ENCODE measurements at places on chromosomes 1 and 21.

DNA sequence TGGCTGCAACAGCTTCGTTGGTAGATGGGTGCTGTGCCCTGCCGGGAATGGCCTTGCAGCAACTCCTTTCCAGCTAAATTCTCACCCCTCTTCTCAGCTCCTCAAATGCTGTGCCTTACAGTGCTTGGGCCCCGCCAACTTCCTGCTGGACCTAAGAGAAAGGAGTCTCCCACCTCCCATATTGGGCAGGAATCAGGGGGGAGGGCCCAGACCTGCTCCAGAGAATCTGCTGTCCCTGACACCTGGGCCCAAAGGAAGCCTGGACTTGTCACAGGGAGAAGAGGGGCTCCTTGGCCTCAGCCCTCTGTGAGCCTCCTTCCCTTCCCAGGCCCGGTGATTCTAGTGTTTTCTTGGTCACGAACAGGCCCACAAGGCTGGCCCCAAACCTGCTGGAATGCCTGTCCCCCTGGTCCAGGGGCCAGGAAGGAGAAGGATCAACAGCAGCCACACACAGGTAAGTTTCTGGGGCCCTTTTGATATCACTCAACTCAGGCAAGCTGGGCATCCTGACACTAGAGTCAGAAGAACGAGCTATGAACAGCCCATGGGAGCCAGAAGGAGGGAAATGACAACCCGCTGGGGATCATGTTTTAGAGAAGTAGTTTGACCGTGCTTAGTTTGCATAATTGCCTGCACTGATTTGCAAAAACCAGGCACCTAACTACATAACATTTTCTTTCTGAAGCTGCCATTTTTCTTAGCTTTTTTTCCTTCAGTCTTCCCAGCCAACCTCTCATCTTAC lies 86.2 kb downstream of the CD247 start:
- no peak for DNase-seq

GRCh38 chr21:14469641-14470040 lies 76.5 kb downstream of the SAMSN1 start:
- DNase-seq, result no peak

DNA sequence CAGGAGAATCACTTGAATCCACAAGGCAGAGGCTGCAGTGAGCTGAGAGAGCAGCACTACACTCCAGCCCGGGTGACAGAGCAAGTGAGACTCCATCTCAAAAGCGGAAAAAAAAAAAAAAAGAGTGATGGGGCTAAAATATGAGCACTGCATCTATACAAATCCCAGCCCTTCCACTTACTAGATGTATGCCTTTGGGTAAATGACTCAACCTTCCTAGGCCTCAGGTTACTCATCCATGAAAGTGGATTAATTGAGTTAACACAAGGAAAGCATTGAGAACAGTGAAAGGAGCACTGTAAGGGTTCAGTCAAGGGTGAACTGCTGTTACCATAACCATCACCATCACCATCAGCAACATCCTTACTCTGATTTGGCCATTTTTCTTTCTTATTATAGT lies 226.4 kb upstream of the C8B start:
- no peak for DNase-seq

GRCh38 chr1:184322253-184322652 lies 64.6 kb upstream of the C1orf21 start:
- DNase-seq, result no peak

DNA sequence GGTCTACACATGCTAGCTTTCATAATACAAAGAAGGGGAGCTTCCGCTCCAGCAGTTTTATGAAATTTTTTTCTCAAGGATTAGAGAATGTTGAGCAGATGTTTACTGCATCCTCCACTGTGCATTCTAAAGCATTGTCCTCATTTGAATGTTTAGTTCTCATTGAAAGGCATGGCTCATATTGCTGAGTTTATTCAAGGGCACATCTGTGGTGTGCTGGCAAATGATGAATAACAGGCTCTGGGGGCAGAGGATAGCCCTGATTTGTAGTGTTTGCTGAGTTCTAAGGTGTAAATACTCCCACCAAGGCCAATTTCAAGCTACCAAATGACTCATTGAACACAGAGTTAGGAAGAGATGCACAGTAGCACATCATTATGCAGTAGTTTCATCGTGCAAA lies 303.2 kb upstream of the FAM78B start:
- DNase-seq, result no peak

DNA sequence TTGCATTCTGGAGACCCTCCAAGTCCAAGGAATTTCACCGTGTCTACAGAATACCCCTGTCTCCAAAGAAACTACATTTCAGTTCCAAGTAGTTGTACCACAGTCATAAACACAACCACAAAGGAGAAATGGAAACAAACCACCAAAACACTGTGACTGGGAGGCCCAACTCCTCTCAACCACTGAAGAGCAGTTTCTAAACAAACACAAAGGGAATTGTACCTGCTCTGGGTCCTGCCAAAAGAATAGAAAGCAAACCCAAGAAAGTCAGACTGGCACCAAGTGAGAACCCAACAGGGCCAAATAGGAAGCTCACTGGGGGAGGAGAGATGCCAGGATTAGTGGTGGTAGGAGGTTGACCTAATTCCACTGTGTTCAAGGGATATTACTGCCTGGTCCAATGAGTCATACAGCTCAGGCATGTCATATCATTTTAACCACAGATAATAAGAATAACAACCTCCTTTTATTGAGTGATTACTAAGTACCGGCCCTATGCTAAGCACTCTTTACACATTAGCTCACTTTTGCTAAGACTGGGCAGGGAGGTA lies 123.9 kb upstream of the PPP2R5A start:
- DNase-seq, result peak; percentile 37

DNA sequence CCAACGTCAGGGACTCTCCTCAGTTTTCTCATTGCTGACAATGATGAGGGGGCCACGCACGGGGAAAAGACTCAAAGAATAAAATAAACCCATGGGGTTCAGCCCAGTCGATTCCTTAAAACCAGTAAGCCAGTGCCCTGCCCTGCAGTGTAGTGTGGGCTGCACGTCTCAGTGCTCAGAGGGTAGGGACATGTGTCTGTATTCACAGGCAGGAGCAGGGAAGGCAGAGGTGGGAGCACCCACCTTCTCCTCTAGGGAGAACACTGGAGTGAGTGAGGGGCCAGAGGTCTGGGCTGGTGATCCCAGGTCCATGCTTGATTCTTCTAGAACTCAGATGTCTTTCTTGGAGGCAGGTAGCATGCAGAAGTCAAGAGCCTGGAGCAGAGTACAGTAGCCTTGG lies 303.6 kb downstream of the MATN1 start:
- DNase-seq, result no peak

DNA sequence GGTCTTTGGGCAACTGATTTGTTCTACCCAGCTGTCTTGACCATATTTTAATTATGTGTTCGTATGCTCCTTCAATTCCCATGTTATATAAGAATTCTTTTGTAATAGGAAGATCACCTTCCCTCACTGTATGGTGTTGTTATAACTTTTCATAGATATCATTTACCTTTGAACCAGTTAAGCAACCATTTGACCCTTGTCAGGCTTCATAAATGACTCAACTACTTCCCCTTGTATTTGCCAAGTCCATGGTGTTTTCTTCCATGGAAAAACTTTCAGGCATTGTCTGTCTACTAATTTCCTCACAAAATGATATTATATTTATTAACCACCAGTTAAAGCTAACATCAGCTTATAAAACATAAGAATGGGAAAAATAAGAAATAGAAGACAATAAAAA lies 5.1 kb downstream of the BPNT1 start:
- DNase-seq, result no peak

DNA sequence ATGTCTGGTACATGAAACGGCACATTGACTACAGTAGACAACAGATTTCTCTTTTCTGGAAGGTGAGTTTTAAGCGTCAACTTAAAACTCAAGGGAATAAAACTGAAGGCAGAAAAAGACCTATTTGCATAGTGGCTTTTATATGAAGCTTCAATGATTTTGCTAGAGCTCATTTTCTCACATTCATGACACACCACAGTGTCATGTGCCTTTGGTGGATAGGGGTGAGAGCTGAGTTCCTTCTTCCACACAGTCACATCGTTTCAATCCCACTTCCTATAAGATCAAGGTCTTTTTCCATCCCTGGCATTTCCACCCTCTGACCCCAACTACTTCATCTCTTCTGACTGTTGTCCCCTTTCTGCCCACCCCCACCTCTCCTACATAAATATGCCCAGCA lies 31.0 kb downstream of the IL12RB2 start:
- DNase-seq, result no peak

DNA sequence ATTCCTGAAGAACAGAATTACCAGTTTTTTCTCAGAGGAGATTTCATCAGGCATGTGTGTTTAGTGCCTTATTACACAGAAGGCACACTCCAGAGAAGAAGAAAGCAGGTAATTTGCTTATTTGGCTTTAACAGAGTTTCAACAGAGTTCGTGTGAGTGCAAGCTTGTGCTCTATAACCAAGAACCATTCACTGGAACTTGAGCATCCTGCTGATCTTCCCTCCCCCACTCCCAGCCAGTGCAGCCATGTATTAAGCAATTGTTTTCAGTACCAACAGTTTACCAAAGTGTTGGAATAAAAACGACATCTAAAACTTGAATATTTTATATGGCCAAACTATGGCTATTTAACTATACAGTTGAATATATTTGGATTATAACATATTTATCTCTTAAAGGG lies 4.3 kb downstream of the MGST3 start:
- DNase-seq, result no peak

DNA sequence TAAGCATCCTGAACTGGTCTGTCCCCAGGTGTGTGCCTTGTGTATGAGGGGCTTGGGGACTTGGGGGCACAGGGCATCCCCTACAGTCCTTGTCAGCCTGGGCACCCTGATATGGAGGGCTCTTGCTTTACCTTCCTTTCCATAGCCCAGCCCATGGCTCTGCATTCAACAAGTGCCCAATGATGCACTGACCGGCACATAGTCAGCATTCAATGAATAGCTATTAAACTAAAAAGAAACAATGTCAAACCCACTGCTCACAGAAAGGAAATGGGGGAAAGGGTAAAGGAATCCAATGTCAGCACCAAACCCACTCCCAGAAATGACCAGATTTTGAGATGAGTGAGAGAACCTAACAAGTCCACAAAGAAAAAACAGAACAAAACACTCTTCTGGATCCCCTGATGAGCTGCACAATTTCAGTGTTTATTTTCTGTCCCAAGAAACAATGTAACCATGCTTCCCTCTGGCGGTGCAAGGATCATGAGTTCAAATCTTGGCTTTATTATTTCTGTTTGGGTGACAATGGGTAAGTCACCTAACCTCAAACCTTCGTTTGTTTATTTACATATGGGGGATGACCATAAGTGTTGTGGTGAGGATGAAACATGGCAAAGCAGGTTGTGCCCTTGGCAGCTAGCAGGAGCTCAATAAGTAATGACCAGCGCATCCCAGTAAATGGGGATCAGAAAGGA lies 22.0 kb downstream of the SYT6 start:
- DNase-seq, result no peak

GRCh38 chr1:210024996-210025395 lies 87.0 kb downstream of the SYT14 start:
- DNase-seq, result no peak

- DNase-seq, result no peak
These were observed 44.1 kb upstream of the TSPAN2 start for GRCh38 chr1:115133440-115133839.

DNA sequence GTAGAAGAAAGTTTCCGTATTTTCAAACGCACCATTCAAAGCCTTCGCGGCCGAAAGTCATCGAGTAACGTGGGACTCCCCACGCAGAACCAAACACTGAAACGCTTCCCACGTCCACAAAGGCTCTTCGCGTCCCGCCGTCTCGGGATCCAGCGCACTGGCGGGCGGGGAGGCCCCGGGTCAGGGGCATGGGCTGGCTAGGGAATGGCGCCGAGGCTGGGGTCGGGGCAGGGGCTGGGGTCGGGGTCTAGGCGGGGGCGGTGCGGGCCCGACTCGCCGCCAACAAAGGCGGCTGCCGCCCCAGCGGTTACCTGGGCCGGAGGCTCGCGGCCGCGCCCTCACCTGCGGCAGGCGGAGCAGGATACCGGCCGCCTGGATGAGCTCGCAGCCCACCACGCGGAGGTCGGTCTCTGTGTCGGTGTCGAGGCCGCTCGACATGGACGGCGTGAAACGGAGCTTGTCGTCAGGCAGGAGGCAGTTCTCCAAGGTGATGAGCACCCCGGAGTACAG lies 403 bp downstream of the CCNL2 start:
- no peak for DNase-seq

DNA sequence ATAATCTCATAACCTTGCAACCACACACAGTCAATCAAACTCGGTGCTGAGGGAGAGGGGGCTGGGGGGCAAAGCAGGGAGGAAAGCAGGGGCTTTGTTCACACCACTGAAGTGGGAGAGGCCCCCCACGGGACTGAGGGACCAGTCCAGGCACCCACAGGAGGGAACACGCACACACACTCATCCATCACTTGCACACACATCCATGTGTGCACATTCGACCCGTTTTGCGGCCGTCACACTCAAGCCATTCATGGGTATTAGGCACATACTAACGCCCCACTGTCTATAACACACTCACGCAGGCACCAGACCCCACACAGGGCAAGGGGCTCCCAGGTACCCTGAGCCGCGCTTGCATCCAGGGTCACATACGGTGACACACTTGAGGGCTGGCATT lies 14.0 kb downstream of the EFNA3 start:
- DNase-seq, result no peak

- no peak for DNase-seq
These were observed 29.3 kb downstream of the RRP1 start for GRCh38 chr21:43818685-43819084.

- DNase-seq, result no peak
These were observed 10.5 kb downstream of the KCNJ15 start for GRCh38 chr21:38267136-38267755.

DNA sequence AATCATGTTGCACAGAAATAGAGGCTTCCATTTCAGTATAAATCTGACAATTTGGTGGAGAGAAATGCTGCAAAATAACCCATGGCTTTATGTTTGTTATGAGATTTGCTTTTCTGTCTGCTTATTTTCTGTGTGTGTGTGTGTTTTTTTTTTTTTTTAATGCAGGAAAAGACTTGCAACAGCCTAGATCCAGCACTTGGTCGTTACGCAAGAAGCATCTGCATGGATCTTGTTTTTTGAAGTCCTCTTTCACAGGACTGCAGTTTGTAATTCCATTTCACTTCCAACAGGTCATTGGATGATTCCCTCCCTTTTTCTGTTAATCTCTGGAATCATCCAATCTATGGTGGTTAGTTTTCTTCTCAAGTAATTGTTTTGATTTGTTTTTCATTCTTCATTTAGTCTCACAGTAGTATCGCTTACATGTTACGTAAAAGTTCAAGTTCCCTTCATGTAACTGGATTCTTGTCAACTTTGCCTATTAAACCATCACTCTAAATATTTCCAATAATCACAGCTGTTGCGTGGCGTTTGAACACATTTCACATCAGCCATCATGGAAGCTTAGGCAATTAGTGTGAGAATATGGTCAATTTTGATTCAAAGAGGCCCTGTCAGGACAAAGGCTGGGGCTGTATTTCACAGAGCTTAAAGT lies 312.9 kb downstream of the NFIA start:
- no peak for DNase-seq

- no peak for DNase-seq
These were observed 6.0 kb upstream of the NLRP3 start for GRCh38 chr1:247409869-247410544.

GRCh38 chr21:38476385-38476784 lies 21.9 kb downstream of the ERG start:
- DNase-seq, result no peak

Measured in NCI-H2029 (cell line).